Body of pancreas (tissue), 4 donors: ENCODE measurements at places on chromosomes 5 and 9. TPM values are rescaled to one million over a fixed set of nuclear protein-coding genes. Genes with fewer than 3 reads are reported as not detected.

DNA sequence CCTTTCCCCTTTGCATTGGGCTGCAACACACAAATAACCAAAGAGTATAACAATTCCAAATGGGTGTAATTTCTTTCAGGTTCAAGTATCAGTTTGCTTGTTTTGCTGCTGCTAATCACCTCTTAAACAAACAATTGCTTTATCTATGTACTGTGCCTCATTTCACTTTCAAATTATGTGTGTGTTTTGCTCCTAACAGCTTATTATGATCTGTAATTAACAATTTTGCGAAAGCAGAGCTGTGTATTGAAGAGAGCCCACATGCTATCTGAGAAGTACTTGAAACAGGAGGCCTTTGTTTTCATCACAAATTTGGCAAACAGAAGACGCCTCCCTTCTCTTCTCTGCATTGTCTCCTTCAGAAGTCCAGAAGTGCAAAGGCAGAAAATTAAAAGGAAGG lies 312.0 kb downstream of the TLE1 start:
- no peak for DNase-seq

- no peak for DNase-seq
Observed at GRCh38 chr5:153896117-153896516, 142.6 kb downstream of the FAM114A2 start.

- DNase-seq, result no peak
Observed at GRCh38 chr9:93089024-93089423, 7.0 kb upstream of the CARD19 start.

- DNase-seq, result no peak
Observed at GRCh38 chr5:171823269-171823668, 37.7 kb downstream of the SMIM23 start.

- peak; percentile 29 for DNase-seq
Observed at GRCh38 chr9:19551124-19551929, 142.5 kb downstream of the ACER2 start.

DNA sequence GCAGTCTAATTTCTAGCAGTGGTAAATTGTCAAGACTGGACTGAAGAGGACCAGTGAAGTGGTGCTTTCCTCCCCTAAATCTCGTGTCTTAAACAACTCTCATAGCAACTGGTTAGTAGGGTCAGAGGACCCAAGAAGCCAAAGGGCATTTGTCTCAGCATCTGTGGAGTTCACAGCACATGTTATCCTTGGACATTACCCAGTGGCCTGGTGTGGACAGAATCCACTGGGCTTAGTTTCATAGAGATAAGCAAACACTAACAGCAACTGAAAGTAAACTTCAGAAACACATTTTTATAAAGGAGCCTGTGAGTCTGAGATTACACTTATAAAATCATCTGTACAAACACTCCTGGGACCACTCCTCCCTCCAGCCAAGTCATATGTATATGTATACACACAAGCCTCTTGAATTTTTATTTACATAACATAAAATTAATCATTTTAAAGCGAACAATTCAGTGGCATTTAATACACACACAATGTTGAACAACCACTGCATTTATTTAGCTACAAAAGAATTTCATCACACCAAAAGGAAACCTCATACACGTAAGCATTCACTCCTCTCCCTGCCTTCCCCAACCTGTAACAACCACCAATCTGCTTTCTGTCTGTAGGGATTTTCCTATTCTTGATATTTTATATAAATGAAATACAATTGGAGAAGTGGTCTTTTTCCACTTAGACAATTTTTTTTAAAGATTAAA lies 457.8 kb downstream of the RASEF start:
- DNase-seq, result peak; percentile 88

GRCh38 chr9:16405421-16405820 lies 465.0 kb downstream of the BNC2 start:
- no peak for DNase-seq

- no peak for DNase-seq
Observed at GRCh38 chr9:71472400-71472799, 295.9 kb downstream of the CEMIP2 start.

GRCh38 chr9:91495450-91495849 lies 71.8 kb upstream of the NFIL3 start:
- DNase-seq, result no peak

GRCh38 chr5:134083517-134083916 lies 31.0 kb upstream of the TCF7 start:
- no peak for DNase-seq

Gene ATP10B
- total RNA-seq, result 1.3 TPM

Gene PHF24
- not detected for total RNA-seq

Gene ADRA1B
- total RNA-seq, result 0.26 TPM

Gene MZB1
- not detected for total RNA-seq

Gene ANXA2R
- 1.3 TPM for total RNA-seq

Gene SAXO1
- total RNA-seq, result not detected
